ENCODE measurements at places on chromosomes 1 and 21.

GRCh38 chr1:196550731-196551130, 57.5 kb downstream of the KCNT2 start:
- no peak overlapping the region for H3K27ac ChIP-seq
- no peak for DNase-seq
- H3K27me3 ChIP-seq = no peaks in the 10 kb centered on the region

GRCh38 chr1:209653915-209654351, 1.7 kb upstream of the LAMB3 start:
- peaks cover 20% of the 10 kb centered on the region for H3K4me1 ChIP-seq
- no peaks in the 10 kb centered on the region for H3K36me3 ChIP-seq
- H3K4me3 ChIP-seq = no peak overlapping the region
- H3K27me3 ChIP-seq = no peaks in the 10 kb centered on the region
- DNase-seq = no peak

DNA sequence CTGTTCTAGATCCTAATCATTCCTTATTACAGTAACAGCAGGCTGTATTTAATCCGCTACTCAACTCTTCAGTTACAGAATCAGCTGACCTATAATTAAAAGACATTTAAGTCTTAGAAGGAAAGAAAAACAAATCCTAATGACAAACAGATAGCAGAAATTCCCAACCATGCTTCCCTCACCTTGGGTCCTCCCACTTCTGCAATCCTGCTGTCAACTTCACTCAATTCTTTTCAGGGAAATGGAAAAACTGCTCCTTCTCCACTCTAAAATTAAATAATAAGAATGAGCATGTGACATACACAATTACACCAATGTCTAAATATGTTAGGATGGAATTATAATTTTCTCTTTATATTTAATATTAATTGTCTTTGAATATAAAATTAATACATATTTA, 182.6 kb upstream of the LYPLAL1 start:
- no peaks in the 10 kb centered on the region for H3K27me3 ChIP-seq
- H3K36me3 ChIP-seq = no peaks in the 10 kb centered on the region
- H3K27ac ChIP-seq = no peak overlapping the region
- no peak for DNase-seq

GRCh38 chr1:42723511-42723910, 16.5 kb downstream of the CLDN19 start:
- H3K27me3 ChIP-seq = no peaks in the 10 kb centered on the region
- no peak for DNase-seq
- no peak overlapping the region for H3K27ac ChIP-seq
- H3K36me3 ChIP-seq = no peaks in the 10 kb centered on the region

- no peaks in the 10 kb centered on the region for H3K36me3 ChIP-seq
- H3K4me3 ChIP-seq = no peak overlapping the region
- H3K27ac ChIP-seq = peak overlapping the region; percentile 62
- no peak for DNase-seq
Measured at GRCh38 chr1:47703981-47704596, 266.2 kb downstream of the FOXD2 start.

- H3K4me1 ChIP-seq = peaks cover 16% of the 10 kb centered on the region
- DNase-seq = no peak
- no peaks in the 10 kb centered on the region for H3K27me3 ChIP-seq
- no peaks in the 10 kb centered on the region for H3K36me3 ChIP-seq
- H3K4me3 ChIP-seq = no peak overlapping the region
Measured at GRCh38 chr1:66704177-66704875, 47.9 kb upstream of the DYNLT5 start.

GRCh38 chr1:205629751-205630150, 2.1 kb downstream of the ELK4 start:
- H3K36me3 ChIP-seq = no peaks in the 10 kb centered on the region
- DNase-seq = no peak
- H3K27me3 ChIP-seq = no peaks in the 10 kb centered on the region
- peak overlapping the region; percentile 99 for H3K27ac ChIP-seq
- H3K4me1 ChIP-seq = peaks cover 21% of the 10 kb centered on the region

- no peak overlapping the region for H3K27ac ChIP-seq
- no peaks in the 10 kb centered on the region for H3K27me3 ChIP-seq
- no peak for DNase-seq
- H3K36me3 ChIP-seq = no peaks in the 10 kb centered on the region
- no peak overlapping the region for H3K4me3 ChIP-seq
Measured at GRCh38 chr1:192615055-192615454, 20.9 kb upstream of the RGS13 start.

- no peak for DNase-seq
- no peaks in the 10 kb centered on the region for H3K4me1 ChIP-seq
- no peaks in the 10 kb centered on the region for H3K27me3 ChIP-seq
- no peak overlapping the region for H3K4me3 ChIP-seq
- H3K36me3 ChIP-seq = no peaks in the 10 kb centered on the region
Measured at GRCh38 chr21:14482165-14482564, 64.0 kb downstream of the SAMSN1 start.

DNA sequence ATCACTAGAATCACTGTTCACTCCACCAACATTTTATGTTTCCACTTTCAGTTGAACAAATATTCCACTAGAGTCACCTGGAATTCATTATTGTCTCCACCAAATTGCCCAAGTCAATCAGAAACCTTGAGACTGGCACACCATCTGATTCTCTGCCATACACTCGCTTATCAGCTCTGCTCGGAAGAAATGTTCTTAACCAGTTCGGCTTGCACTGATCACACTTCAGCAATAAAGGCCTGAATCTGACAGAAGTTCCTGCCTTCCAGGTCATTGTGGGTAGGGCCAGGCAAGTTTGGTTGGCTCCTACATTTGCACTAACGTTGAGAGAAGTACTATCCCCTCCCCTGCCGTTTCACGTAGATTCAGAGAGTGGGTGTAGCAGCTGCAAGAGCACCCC, 10.0 kb downstream of the TPM3 start:
- H3K27me3 ChIP-seq = no peaks in the 10 kb centered on the region
- peak overlapping the region; percentile 65 for H3K27ac ChIP-seq
- DNase-seq = no peak
- peak overlapping the region; percentile 80 for H3K4me3 ChIP-seq
- no peaks in the 10 kb centered on the region for H3K36me3 ChIP-seq

DNA sequence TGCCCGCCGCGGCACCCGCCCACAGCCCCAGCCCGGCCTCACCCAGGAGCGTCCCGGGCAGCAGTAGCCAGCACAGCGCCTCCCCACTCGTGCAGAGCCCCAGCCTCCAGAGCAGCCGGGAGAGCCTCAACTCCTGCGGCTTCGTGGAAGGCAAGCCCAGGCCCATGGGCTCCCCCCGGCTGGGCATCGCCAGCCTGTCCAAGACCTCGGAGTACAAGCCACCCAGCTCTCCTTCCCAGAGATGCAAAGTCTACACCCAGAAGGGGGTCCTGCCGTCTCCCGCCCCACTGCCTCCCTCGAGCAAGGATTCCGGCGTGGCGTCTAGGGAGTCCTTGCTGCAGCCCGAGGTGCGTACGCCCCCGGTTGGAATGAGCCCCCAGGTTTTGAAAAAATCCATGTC, 531.2 kb downstream of the KIF26B start:
- no peaks in the 10 kb centered on the region for H3K27me3 ChIP-seq
- no peaks in the 10 kb centered on the region for H3K36me3 ChIP-seq
- no peak overlapping the region for H3K4me3 ChIP-seq
- no peak for DNase-seq
- no peaks in the 10 kb centered on the region for H3K4me1 ChIP-seq
- H3K27ac ChIP-seq = no peak overlapping the region

DNA sequence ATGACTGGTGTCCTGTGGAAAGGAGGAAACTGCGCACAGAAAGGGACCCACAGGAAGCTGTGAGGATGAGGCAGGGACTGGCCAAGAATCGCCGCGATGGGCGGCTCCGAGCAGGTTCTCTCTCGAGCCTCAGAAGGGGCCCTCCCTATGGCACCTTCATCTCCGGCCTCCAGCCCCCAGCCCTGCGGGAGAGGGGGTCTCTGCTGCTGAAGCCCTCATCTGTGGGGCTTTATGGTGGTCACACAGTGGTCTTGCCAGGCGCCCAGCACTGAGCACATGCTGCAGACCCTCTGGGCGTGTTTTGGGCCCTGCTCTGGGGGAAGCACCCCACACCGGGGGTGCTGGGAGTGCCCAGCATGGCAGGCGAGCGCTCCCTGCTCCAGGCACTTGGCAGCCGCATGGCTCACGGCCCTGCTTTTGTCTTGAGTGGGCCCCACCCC, 86.6 kb upstream of the ACTRT2 start:
- H3K27me3 ChIP-seq = no peaks in the 10 kb centered on the region
- DNase-seq = no peak
- H3K4me1 ChIP-seq = no peaks in the 10 kb centered on the region
- H3K27ac ChIP-seq = no peak overlapping the region

DNA sequence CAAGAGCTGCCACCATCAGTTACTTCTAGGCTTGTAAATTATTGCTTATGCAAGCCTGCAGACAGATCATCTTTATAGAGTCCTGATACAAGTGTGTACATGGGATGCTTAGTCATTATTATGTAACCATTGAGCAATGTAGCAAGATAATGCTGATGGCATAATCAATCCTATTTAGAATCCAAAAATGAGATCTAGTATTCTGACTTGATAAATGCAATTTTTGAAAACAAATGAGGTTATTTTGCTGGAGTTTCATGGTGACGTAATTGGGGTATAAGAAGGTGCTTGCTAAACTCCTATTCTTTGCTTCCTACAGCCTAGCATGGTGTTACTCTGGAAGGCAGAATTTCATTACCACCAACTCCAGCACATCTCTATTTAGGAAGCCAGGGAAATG, 801.7 kb upstream of the PRMT6 start:
- H3K4me1 ChIP-seq = no peaks in the 10 kb centered on the region
- no peaks in the 10 kb centered on the region for H3K36me3 ChIP-seq

- peaks cover 26% of the 10 kb centered on the region for H3K36me3 ChIP-seq
- H3K27me3 ChIP-seq = no peaks in the 10 kb centered on the region
- no peak overlapping the region for H3K4me3 ChIP-seq
- H3K4me1 ChIP-seq = peaks cover 71% of the 10 kb centered on the region
- peak overlapping the region; percentile 72 for H3K27ac ChIP-seq
- DNase-seq = no peak
Measured at GRCh38 chr1:112702420-112703261, 4.3 kb downstream of the RHOC start.

DNA sequence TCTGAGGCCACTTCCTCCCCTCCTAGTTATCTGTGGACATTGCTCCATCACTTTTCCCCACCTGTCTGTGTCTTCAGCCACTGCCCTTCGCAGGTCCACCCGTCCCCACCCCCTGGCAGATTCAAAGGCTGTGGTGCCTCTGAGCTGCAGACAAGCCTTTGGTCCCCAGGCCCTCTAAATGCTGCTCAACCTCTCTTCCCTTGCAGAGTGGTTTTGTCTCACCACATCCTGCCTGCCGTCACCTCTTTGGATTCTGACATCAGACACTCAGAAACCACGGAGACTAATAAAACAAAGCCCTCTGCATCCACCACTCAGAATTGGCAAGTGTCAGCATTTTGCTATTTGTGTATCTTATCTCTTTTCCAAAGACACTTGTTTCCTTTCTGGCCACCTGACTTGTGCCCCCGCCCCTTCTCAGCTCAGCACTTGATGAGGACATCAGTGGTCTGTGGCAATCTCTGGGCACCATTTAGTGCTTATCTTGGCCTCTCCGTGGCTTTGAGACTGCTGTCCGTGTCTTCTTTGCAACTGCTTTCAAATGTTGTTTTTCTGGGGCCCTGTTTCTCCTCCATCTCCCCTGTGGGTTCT, 7.7 kb downstream of the CNIH3 start:
- no peak for DNase-seq
- H3K4me1 ChIP-seq = no peaks in the 10 kb centered on the region

DNA sequence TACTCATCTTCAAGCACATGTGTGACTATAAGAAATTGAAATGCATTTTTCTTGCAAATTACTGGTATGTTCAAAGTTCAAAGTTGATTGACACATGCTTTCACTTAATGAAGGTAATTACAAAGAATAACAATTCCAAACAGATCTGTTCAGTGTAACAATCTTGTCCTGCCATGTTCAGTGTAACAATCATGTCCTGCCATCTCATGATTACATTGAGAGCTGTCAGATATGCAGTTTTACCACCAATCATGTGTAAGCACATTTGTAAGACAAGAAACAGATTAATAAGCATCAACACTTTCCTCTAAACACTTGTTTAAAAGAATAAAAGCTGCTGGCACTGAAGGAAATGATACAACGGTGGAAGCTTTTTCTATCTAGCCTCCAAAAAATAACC, 80.3 kb upstream of the ZNF281 start:
- H3K27me3 ChIP-seq = no peaks in the 10 kb centered on the region
- H3K4me3 ChIP-seq = no peak overlapping the region
- H3K4me1 ChIP-seq = peaks cover 4% of the 10 kb centered on the region
- H3K36me3 ChIP-seq = no peaks in the 10 kb centered on the region

DNA sequence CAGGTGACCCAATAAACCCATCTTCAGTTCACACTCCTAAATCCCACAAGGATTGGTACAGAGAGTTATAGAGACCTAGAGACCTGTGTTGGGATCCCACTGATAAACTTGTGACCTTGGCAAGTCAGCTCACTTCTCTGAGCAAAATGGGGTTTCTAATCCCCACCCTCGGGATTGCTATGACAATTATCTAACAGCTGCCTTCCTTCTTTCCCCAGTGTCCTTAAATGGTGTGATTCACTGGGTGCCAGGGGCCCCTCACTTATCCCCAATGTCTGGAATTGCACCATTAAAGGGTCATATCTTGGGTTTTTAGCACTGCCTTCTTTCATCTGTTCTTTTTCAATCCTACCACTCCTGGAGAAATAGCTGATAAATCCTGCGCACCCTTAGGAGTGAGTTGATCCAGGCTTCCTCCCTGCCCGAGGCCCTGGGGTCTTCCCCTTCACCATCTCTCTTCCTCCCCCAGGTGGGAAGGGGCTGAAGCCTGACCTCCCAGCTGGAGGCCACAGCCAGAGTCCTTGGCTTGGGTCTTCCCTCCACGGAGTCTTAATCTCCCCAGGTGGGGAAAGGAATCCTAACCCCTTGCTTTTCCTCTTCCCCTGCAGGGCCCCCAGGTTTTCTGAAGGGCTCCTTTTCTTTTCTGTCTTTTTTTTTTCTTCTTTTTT, 39.7 kb downstream of the LACTBL1 start:
- H3K27ac ChIP-seq = no peak overlapping the region
- H3K4me1 ChIP-seq = no peaks in the 10 kb centered on the region
- H3K27me3 ChIP-seq = no peaks in the 10 kb centered on the region
- no peak for DNase-seq

- H3K4me3 ChIP-seq = no peak overlapping the region
- H3K27me3 ChIP-seq = no peaks in the 10 kb centered on the region
- DNase-seq = no peak
Measured at GRCh38 chr1:15483971-15484370, 8.1 kb downstream of the CELA2B start.

- H3K4me1 ChIP-seq = peaks cover 39% of the 10 kb centered on the region
- H3K27ac ChIP-seq = peak overlapping the region; percentile 69
- H3K4me3 ChIP-seq = peak overlapping the region; percentile 70
- DNase-seq = peak; percentile 78
Measured at GRCh38 chr1:46613661-46614603, 2.7 kb downstream of the MOB3C start.

- no peaks in the 10 kb centered on the region for H3K36me3 ChIP-seq
- no peak overlapping the region for H3K27ac ChIP-seq
- no peaks in the 10 kb centered on the region for H3K27me3 ChIP-seq
- no peak overlapping the region for H3K4me3 ChIP-seq
- peaks cover 6% of the 10 kb centered on the region for H3K4me1 ChIP-seq
Measured at GRCh38 chr1:168050307-168050706, 86.4 kb downstream of the GPR161 start.

GRCh38 chr1:16090076-16090826, 16.8 kb upstream of the FAM131C start:
- DNase-seq = no peak
- no peak overlapping the region for H3K27ac ChIP-seq
- no peaks in the 10 kb centered on the region for H3K27me3 ChIP-seq
- H3K36me3 ChIP-seq = no peaks in the 10 kb centered on the region
- no peaks in the 10 kb centered on the region for H3K4me1 ChIP-seq

- DNase-seq = no peak
- no peaks in the 10 kb centered on the region for H3K27me3 ChIP-seq
- no peaks in the 10 kb centered on the region for H3K4me1 ChIP-seq
- H3K4me3 ChIP-seq = no peak overlapping the region
- H3K27ac ChIP-seq = no peak overlapping the region
Measured at GRCh38 chr1:33420870-33421775, 9.8 kb downstream of the PHC2 start.
